Activated CD4-positive, alpha-beta T cell treated with anti-CD3 and anti-CD28 coated beads, Interleukin-2, amount 50 U/mL, for 16 hours (primary cell): ENCODE measurements at places on chromosomes 4 and X.
A peak's percentile ranks its signal among the peaks of the same experiment; 100 is the strongest.

DNA sequence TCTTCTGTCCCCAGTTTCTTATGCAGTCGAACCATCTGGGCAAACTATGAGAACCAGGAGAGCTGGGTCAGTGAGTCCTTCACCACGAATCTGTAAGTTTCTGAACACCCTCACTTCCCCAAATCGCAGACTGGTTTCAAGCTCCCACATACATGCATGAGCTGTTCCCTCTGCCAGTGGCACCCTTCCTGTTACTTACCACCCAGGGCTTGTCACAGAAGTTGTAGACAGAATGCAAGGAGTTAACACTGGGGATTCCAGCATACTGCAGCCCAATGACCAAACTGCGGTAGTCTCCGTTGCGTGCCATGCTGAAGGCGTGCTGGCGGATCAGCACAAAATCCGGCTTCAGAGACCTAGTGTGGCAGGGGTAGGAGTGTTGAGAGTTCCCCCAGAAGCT lies 14.6 kb downstream of the SYN1 start:
- DNase-seq = no peak

GRCh38 chr4:140789759-140790158 lies 33.6 kb upstream of the TBC1D9 start:
- DNase-seq = no peak

DNA sequence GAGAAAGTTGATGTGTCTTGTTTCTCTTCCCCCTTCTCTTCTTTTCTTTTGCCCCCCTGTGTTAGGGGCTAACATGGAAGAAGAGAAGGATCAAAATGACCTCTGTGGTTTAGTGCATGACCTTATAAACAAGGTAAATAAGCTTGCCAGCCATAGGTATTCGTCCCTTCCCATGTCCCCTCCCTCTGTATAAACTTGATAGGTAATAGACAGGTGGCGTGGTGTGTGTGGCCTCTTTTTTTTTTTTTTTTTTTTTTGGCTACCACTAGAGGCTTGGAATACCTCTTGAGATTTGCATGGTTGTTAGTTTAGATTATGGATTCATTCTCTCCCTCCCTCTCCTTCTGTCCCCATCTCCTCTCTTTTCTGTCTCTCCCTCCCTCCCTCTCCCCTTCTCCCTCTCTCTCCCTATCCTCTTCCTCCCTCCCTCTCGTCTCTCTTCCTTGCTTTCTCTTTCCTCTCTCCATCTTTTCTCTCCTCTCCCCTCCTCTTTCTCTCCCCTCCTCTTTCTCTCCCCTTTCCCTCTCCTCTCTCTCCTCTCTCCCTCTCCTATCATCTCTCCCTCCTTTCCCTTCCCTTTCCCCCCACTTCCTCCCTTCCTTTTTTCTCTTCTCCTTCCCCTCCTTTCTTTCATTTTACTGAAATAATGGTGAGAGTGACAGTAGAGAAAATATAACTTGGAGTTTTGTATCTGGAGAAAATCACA lies 134.4 kb downstream of the AFF1 start:
- DNase-seq = no peak

DNA sequence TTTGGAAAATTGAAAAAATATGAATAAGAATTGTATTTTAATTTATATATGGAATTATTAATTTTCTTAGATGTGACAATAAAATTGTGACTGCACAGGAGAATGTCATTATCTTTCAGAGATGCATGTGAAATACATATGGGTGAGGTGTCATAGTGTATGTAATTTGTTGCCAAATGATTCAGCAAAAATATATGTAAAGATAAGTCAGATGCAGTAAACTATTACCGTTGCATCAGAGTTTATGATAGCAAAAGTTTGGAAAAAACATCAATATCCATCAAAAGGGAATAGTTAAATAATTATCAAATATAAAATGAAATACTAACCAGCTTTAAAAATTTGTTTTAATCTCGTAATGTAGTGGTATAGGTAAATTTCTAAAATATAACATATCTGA lies 10.4 kb upstream of the SLC7A11 start:
- DNase-seq = no peak

GRCh38 chrX:132750331-132751062 lies 207.9 kb downstream of the HS6ST2 start:
- no peak for DNase-seq

DNA sequence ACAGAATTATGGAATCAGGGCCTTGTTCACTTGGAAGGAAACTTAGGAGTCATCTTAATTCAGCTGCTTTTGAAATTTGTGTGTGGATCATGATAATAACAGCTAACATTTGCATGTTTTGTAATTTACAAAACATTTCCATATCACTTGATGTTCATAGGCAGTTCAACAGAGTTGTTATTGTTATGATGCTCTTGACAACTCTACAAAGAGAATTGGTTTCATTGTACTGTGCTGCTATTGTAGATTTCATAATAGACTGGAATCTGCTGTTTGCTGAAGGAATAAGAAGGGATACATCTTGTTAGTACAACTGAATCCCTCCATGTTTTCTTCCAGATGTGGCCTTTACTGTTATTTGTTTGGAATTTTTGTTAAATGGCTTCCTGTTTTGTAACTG lies 83.5 kb downstream of the CNKSR2 start:
- DNase-seq = no peak

- DNase-seq = peak; percentile 21
These were observed 31.3 kb upstream of the ARHGEF38 start for GRCh38 chr4:105520819-105521790.

DNA sequence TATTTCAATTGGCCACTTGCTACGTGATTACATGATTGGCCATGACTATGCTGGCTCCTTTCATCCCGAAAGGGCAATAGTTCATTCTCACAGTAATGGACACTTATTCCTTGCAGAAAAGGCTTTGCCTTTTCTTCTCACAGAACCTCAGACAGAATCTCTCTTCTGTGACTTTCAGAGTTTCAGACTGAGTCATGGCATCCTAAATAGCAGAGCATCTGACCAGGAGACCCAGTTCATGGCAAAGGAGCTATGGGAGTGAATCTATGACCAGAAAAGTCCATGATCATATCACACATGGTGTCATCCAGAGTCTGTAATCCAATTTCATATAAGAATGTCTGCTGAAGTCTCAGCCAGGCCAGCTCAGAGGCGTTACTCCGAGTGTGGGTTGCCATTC lies 263.3 kb upstream of the CLNK start:
- DNase-seq = no peak

- DNase-seq = no peak
These were observed 52.5 kb downstream of the GBA3 start for GRCh38 chr4:22745234-22745633.

- DNase-seq = no peak
These were observed 171.1 kb upstream of the ANKRD50 start for GRCh38 chr4:124883632-124884031.

DNA sequence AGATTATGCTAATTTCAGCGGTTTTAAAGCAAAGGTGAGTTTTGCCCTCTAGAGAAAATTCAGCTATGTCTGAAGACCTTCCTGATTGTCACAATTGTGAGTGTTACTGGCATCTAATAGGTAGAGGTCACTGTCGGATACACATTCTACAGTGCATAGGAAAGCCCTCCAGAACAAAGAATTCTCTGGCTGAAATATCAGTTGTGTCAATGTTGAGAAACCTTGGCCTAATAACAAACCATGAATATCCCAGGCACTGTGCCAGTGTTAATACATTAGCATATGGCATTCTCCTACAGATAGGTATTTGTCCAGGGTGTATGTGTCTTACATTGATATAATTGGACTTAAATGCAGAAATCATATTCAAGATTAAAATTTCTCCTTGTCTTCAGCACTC lies 294.3 kb downstream of the FSTL5 start:
- DNase-seq = no peak

GRCh38 chrX:24662352-24662751 lies 15.2 kb upstream of the PCYT1B start:
- no peak for DNase-seq

DNA sequence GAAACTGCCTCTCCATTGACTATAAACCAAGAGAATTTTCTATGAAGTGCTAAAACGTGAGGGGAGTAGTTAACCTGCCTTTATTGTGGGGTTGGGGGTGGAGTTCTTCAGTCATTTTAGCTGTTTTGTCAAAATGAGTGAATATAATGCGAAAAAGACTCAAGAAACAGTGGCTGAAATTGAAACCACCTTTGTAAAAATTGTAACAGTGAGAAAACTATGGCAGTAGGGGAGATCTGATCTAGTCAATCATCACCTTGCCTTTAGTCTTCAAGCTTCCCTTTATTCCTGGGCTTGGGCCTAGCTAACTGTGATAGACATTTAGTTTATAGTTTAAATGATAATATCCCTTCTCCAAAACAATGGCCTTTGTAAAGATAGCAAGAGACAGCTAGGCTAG lies 1927.3 kb downstream of the STIM2 start:
- no peak for DNase-seq

DNA sequence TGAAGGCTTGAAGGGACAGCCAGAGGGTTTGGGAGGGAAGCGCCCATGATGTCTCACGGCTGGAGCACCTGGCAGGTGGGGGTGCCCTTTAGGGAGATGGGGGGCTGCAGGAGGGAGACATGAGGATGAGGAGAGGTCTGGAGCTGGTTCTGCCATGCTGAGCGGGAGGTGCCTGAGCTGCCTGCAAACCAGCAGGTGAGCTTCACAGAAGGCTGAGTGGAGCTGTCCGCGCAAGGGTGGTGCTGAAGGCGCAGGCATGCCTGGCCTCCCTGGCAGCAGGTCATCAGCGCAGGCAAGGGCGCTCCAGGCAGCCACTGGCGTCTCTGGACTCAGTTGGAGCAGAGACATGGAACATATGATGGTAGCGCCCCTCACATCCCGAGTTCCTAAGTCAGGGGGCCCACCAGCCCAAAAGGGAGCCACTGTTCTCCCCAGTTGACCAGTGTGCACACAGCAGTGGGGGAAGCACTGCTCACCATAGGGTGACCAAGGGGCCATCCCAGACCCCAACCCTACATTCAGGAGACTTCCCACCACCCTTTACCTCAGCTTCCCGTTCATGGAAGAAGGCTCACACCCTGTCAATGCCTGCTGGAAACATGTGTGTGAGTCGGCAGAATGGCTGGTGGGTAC lies 25.8 kb downstream of the ADRA2C start:
- DNase-seq = peak; percentile 10

DNA sequence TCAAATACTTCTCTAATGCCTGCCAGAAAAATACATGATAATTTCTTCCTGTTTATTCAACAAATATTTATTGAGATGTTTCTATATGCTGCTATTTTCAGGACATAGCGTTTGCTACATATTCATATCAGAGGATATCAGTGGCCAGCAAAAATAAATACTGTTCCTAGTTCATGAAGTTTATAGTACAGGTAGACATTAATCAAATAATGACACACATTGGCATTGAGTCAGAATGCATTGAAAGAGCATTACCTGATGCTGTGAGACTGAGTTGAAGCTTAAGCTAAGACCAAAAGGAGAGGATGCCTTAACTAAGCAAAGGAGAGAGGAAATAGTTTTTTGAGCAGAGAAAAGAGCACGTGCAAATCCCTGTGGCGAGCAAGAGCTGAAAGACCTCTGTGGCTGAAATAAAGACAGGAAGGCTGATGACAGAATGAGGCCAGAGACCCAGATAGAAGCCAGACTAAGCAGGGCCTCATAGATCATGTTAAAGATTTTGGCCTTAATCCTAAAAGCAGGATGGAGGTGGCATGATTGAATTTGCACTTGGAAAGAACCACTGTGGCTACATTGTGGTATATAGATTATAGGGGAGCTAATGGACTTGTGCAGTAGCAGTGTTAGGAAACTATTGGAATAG lies 36.2 kb downstream of the FAM241A start:
- no peak for DNase-seq

- no peak for DNase-seq
These were observed 204.3 kb downstream of the SHROOM3 start for GRCh38 chr4:76639288-76639687.

- no peak for DNase-seq
These were observed 7.6 kb downstream of the CITED1 start for GRCh38 chrX:72297953-72298730.

DNA sequence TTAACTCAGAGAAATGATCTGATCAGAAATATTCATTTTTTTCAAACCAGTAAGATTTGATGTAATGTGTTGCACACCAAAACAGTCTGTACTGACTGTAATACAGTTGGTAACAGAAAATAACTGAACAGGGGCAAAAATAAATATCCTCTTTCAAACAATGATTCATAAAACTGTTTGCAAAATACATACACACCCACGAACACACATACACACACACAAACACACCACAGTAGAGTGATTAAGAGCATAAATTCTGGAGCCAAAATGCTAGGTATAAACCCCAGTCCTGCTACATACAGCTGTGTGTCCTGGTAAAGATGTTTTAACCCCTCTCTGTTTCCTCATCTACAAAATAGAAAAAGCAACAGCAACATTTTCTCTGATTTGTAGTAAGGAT lies 376.6 kb downstream of the PDGFC start:
- no peak for DNase-seq

- no peak for DNase-seq
These were observed 29.1 kb upstream of the UTP14A start for GRCh38 chrX:129876771-129877305.

DNA sequence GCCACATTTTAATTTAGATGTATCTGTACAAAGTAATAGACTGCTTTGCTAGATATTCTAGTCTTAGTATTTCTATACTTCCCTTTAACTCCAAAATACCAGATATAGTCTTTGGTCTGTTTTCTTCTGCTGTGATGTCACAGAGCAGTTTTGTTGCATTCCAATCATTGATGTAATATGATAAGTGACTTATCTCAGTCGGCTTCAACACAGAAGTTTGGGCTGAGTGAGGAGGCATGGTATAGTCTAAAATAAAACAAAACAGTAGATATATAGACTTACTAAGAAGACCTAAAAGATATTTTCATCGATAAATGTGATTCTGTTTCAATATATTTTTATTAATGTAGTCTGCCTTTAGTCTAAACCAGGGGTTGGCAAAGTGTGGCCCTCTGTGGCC lies 169.9 kb downstream of the DCK start:
- DNase-seq = no peak

- DNase-seq = peak; percentile 59
These were observed 27.2 kb downstream of the TMSB4X start for GRCh38 chrX:13001961-13002671.

- DNase-seq = no peak
These were observed 44.9 kb downstream of the CENPC start for GRCh38 chr4:67500373-67500772.

DNA sequence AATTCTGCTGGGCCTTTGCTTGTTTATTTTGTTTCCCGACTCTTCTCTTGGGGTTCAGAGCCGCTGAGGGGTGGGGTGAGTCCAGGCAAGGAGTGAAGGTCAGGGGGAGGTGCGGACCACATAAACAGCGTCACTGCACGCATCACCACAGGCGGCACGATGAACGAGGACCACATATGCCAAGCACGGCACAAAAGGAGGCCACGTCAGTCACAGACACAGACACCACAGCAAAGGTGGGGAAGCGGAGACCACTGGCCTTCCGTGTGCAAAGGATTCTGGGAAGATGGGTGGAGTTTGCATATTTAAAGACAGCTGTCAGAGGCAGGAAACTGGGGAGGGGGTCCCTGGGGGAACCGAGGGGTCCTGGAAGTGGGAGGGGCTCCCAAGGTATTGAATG lies 10.3 kb upstream of the TIMP1 start:
- no peak for DNase-seq

- no peak for DNase-seq
These were observed 27.8 kb downstream of the BANK1 start for GRCh38 chr4:101818362-101818761.

- DNase-seq = peak; percentile 40
These were observed 103.8 kb upstream of the QRFPR start for GRCh38 chr4:121484633-121485032.

GRCh38 chr4:98648602-98649001 lies 9.8 kb downstream of the TSPAN5 start:
- no peak for DNase-seq
